Activated T-helper 1 cell treated with anti-CD3 and anti-CD28 coated beads, Interleukin-2, amount 50 U/mL, for 16 hours (primary cell): ENCODE measurements at places on chromosomes 2 and 18.

GRCh38 chr2:74148457-74149246 is 940 bp upstream of the BOLA3 start:
- no peak for DNase-seq

DNA sequence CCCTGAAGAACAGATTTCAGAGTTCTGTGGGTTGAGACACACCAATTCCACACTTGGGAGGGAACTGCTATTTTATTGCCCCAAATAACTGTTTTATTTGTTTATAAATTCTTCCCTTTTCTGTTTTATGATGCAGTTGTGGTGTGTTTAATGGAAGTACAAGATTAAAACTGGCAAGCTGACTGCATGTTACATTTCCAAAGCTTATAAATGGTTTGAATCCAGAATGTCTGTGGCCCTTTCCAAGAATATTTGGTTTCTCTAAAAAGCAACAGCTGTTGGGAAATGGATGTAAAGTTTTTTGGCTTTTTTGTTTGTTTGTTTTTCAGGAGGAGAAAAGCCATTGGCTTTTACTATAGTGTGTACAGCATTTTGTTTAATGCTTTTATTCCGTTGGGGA is 234.5 kb downstream of the MTX2 start:
- DNase-seq = no peak

- DNase-seq = no peak
Observed at GRCh38 chr18:65754121-65754520, 3.3 kb downstream of the CDH7 start.

- no peak for DNase-seq
Observed at GRCh38 chr18:6414118-6414722, 491 bp downstream of the L3MBTL4 start.

- DNase-seq = no peak
Observed at GRCh38 chr2:112093216-112093615, 38.1 kb downstream of the TMEM87B start.

DNA sequence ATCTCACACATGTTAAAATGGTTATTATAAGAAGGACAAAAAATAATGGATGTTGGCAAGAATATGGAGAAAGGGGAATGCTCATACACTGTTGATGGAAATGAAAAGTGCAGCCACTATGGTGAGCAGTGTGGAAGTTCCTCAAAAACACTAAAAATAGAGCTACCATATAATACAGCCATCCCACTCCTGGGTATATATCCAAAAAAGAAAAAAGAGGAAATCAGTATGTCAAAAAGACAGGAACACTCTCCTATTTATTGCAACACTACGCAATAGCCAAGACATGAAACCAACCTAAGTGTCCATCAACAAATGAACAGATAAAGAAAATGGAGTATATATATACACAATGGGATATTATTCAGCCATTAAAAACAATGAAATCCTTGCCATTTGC is 642.6 kb downstream of the RNF144A start:
- no peak for DNase-seq

GRCh38 chr18:39840406-39840805 is 2114.6 kb upstream of the PIK3C3 start:
- no peak for DNase-seq

DNA sequence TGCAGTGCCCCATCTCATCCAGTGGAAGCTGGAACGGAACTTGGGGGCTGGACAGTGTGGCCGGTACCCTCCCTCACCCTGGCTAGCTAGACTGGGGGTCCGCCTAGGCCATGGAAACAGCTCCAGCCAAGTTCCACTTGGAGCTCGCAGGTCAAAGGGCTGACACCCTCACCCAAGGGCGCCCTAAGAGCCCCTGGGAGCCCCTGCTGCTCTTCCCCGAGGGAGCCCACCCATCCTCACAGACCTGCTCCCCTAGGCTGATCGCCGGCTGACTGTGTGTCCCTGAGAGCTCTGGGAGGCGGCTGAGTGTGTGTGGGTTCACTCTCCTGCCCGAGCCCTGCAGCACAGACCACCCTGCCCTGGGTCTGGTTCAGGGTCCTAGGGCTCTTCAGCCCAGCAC is 118.2 kb upstream of the OTOS start:
- no peak for DNase-seq

DNA sequence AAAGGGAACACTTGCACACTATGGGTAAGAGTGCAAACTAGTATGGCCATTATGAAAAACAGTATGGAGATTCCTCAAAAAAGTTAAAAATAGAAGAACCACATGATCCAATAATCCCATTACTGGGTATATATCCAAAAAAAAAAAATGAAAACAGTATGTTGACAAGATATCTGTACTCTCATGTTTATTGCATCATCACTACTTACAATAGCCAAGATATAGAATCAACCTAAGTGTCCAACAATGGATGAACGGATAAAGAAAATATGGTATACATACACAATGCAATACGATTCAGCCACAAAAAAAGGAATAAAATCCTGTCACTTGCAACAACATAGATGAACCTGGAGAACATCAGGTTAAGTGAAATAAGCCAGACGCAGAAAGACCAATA is 73.3 kb downstream of the LOXHD1 start:
- DNase-seq = no peak

- DNase-seq = no peak
Observed at GRCh38 chr18:26656944-26657536, 108.7 kb upstream of the KCTD1 start.

- no peak for DNase-seq
Observed at GRCh38 chr2:184945326-184945725, 347.0 kb downstream of the ZNF804A start.

- no peak for DNase-seq
Observed at GRCh38 chr2:142131010-142131669, at the start of gene LRP1B. LRP1B (minus strand) TSS chr2:142131016; CDS start chr2:142130729, 287 bp downstream.

GRCh38 chr2:41994233-41994637 is 53.6 kb upstream of the PKDCC start:
- no peak for DNase-seq

GRCh38 chr2:169478745-169479256 is 493 bp upstream of the BBS5 start:
- no peak for DNase-seq

DNA sequence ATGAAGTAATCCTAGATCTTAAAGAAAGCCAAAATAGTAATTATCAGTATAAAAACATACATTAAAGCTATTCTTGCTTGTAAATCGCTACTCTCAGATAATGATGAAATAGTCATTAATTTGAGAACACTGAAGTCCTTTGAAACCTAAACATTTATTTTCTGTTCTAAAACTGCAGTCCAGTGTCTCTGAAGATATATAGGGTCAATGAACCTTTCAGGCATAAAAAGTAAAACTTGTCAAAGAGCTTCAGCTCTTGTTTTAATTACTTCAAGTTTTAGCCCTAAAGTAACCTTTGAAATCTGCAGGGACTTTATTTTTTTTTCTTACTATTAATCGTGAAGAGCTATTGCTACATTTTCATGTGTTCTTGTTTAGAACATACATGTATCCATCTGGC is 116.3 kb downstream of the KYNU start:
- DNase-seq = no peak

- DNase-seq = no peak
Observed at GRCh38 chr2:223051693-223052289, at the start of gene KCNE4. KCNE4 (plus strand) TSS chr2:223052190; CDS start chr2:223052831, 641 bp downstream.

GRCh38 chr2:230784795-230785194 is 72.2 kb downstream of the CAB39 start:
- no peak for DNase-seq

GRCh38 chr2:15936277-15937104 is 3.9 kb upstream of the MYCN start:
- no peak for DNase-seq

DNA sequence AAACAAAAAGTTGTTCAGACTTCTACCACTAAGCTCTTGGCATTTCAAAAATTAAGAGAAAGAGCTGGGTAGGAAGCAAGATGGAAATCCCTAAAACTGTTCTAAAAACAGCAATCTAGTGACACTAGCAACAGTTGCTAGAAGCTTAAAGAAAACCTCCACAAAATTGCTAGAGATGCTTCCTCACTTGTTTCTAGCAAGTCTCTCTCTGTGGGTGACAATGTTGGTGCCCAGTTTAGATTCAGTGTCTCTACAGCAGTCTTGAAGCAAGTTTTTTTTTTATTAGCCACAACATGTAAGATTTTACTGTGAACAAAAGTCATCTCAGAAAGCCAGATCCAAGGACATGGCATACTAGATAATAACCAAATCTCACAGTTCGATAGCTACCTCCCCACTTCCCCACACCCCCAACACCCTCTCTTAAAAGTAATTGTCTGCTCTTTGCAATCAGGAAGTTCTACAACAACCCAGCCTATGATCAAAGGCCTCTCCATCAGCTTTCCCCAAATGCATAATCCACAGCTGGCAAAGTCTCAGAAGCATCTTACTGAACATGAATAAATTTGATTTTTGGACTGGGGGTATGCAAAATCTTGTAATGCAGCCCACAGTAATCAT is 70.0 kb downstream of the ANKRD44 start:
- no peak for DNase-seq

- DNase-seq = no peak
Observed at GRCh38 chr18:10240973-10241372, 213.5 kb upstream of the APCDD1 start.

DNA sequence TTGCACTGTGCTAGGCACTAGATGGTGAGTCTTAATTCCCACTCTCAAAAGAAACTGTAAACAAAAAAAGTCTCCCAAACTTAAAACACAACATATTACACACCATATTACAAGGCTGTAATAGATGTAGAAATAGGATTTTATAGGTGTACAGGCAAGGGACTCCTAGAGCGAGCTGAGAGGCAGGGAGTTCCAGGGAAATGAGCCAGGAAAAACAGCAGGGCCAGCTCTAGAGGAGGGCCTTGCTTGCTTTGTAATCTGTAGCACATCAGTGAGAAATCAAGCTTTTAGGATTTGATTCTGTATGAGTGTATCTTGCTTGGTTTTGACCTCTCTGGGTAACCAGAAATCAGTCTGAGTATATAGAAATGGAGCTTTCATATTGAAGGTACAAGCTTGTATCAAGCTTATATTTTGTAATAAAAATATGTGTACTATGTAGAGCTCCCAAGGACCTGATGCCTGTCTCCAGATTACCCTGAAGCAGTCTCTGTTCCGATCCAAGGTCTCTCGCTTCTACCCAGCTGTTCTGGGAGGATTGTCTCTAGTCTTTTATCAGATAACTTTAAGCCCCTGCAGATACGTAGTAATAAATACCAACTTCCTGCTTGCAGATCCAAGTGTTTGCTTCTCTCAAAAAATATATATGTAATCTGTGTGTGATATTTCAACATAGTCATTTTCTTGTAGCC is 73.0 kb downstream of the MYO1B start:
- no peak for DNase-seq

DNA sequence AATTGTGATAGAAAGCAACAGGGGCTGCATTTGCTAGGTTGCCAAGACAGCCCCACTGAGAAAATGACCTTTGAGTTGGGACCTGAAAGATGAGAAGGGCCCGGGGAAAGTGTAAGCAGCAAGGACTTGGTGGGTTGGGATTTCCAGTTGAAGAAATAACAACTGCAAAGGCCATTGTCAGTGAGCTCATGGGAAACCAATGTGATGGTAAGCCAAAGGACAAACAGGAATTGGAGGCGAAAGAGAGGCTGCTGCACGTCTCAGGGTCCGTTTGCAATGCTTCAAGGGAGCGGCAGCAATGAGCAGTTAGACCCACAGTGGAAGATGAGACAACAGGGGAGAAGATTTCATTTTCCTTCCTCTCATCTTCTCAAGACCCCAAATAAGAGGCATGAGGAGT is 51.5 kb upstream of the RGPD4 start:
- DNase-seq = no peak
